ENCODE measurements at places on chromosomes 1 and 21. TPM values are rescaled to one million over a fixed set of nuclear protein-coding genes. Genes with fewer than 3 reads are reported as not detected.

FHAD1 gene
- 0.49 TPM for total RNA-seq

GCSAML gene
- total RNA-seq, result 3.1 TPM

DNA sequence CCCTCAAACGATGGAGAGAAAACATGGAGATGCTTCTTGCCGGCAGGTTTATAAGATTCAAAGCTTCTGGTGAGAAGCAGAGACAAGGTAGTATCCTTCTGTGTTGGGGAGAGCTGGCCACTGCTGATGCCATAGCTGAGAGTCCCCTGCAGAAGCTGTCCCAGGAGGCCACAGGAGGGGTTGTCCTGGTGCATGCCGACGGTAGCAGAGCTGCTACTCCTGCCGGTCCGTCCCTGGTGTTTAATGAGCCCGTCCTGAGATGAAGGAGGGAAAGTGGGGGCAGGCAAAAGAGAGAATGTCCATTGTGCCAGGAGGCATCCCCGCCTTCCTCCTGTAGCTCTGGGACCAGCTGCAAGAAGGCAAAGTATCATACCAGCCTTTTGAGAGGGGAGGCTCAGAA is 10.4 kb upstream of the C2CD2 start:
- H3K36me3 ChIP-seq, result no peaks in the 10 kb centered on the region
- no peak overlapping the region for H3K27ac ChIP-seq

DNA sequence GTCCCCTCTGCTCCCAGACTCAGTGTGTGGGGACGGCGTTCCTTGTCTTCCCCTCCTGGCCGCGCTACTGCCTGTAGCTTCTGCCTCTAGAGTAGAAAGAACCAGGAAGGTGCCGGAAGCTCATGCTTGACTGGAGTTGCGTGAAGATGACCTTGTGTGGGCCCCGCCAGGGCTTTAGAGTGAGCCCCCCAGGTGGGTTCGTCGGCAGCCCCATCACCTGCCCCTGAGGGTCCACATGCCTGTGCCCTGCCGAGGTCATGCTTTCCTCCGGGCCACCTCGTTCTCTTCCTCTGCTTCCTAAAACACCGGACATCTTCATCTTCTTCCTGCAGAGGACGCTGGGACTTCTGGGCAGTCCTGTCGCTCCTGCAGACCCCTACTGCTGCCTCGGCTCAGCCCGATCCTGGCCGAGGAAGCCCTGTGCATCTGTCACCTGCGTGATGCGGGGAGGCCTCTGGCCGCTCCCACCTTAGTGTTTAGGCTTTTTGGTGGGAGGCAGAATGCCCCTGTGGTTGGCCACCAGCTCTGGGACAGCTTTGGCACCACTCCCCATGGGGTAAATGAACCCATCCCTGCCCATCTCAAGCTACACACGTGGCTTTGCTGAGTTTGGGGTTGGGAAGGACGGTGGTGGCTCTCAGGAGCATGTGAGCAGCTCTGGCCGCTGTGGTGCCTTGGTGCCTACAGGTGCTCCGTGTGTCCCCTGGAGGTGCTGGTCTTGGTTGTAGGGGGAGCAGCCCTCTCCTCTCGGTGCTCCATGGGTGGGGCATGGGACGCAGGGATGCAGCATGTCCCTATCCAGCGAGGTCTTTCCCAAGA is 12.3 kb downstream of the OBSCN start:
- no peak overlapping the region for H3K27ac ChIP-seq
- DNase-seq, result no peak
- peaks cover 33% of the 10 kb centered on the region for H3K36me3 ChIP-seq
- H3K4me1 ChIP-seq, result no peaks in the 10 kb centered on the region
- H3K4me3 ChIP-seq, result no peak overlapping the region
- no peaks in the 10 kb centered on the region for H3K27me3 ChIP-seq

DNA sequence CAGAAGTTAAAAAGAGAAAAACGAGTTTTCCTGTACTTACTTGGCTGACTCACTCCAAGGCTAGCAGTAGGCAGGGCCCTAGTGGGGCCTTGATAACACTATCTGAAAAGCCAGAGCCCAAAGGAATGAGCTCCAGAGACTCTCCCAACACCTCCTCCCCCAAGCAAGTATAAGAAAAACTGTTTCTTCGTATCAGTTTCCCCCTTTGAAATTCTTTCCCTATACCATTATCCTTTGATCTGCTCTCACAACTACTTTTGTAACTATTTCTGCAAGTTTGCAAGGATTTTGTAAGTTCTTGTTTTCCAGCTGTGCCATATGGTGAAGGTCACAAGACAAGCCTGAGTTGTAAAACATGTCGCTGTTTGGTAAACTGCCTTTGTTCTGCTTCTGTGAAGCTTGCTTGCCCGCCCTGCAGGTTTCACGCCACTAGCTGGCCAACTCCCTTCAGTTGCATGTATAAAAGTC is 36.5 kb upstream of the KCNJ15 start:
- peaks cover 3% of the 10 kb centered on the region for H3K4me1 ChIP-seq
- H3K4me3 ChIP-seq, result no peak overlapping the region
- peaks cover 6% of the 10 kb centered on the region for H3K36me3 ChIP-seq
- H3K27me3 ChIP-seq, result peaks cover 3% of the 10 kb centered on the region
- no peak for DNase-seq
- no peak overlapping the region for H3K27ac ChIP-seq

DNA sequence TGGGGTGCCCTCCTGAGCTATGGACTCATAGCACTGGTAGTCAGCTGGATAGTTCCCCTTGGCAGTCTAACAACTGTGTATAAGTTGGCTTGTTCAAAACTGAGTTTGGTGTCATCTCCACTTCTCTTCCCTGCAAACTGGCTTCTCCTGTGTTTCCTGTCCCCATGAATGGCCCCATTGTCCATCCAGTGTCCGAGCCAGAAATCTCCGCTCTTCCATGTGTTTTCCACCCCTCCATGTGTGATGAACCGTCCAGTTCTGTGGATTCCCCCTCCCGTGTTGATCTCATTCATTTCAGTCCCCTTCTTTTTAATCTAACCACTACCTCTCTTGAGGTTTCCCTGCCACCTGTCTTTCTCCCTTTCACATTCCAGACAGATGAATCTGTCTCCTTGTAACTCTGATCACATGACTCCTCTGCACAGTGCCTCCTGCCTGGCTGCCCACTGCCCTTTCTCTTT is 195.7 kb downstream of the ROR1 start:
- DNase-seq, result no peak
- peaks cover 4% of the 10 kb centered on the region for H3K4me1 ChIP-seq
- no peaks in the 10 kb centered on the region for H3K36me3 ChIP-seq
- peaks cover 26% of the 10 kb centered on the region for H3K27me3 ChIP-seq
- H3K4me3 ChIP-seq, result no peak overlapping the region
- no peak overlapping the region for H3K27ac ChIP-seq

PPIAL4G gene
- total RNA-seq, result not detected

DNA sequence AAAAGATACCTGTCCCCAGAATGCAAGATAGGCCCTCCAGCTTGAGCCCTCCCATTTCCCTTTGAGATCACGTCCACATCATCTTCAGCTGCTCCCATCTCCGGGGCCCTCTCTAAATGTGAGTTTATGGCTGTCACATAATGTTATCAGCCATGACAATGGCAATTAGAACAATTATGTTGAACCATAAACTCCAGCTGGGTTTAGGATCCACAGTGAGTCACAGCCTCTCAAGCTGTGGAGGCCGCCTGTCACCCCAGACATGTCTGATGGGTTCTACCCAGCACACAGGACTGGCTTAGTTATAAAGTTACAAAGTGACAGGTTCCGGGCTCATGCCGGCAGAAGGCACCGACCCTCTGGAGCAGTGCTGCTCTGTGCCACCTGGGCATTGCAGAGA is 597.3 kb downstream of the PTPRU start:
- no peak overlapping the region for H3K4me3 ChIP-seq
- H3K27ac ChIP-seq, result no peak overlapping the region
- H3K27me3 ChIP-seq, result peaks cover 7% of the 10 kb centered on the region
- no peak for DNase-seq

DNA sequence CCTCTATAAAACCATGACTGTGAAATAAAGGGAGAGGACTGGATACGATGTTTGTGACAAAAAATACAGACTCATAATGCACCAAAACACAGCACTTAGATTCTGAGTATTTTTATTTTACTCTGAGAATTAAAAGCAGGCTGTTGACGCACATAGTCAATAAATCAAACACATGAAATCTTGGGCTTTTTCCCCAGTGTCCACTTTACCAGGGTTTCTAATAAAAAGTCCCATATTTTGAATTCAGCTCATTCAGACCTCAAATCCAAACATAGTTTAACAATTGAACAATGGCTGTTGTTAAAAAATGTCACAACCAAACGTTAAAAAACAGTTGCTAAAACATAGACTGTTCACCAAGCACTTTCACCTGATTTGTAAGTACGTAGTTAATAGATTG is 553.4 kb downstream of the LTN1 start:
- no peaks in the 10 kb centered on the region for H3K27me3 ChIP-seq
- no peak overlapping the region for H3K4me3 ChIP-seq
- H3K27ac ChIP-seq, result no peak overlapping the region
- no peaks in the 10 kb centered on the region for H3K4me1 ChIP-seq
- no peaks in the 10 kb centered on the region for H3K36me3 ChIP-seq

ATAD3C gene
- 1.3 TPM for total RNA-seq

GRCh38 chr1:17789926-17790325 is 34.8 kb downstream of the ACTL8 start:
- H3K36me3 ChIP-seq, result no peaks in the 10 kb centered on the region
- no peak for DNase-seq
- H3K27me3 ChIP-seq, result peaks cover 22% of the 10 kb centered on the region
- H3K27ac ChIP-seq, result no peak overlapping the region
- H3K4me1 ChIP-seq, result no peaks in the 10 kb centered on the region
- no peak overlapping the region for H3K4me3 ChIP-seq

DNA sequence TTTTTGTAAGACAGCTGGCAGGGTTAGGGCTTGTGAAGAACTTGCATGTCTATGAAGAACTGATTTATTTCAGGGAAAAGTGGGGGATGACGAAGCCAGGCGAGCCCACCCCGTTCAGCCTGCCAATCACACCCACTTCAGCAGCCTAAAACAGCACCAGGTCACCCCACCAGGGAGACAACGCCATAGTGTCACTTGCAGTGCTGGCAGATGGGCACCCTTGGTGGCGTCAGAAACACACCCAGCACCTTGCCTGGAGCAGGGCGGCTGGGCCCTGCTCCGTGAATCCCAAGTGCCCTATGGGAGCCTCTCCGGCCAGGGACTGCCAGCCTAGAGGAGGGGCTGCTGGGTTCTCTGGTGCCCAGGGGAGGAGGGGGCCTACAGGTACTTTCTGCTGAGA is 5.0 kb upstream of the NADK start:
- peaks cover 38% of the 10 kb centered on the region for H3K4me1 ChIP-seq
- H3K27ac ChIP-seq, result peak overlapping the region; percentile 84
- DNase-seq, result no peak

ILDR2 gene
- total RNA-seq, result 6.6 TPM

GRCh38 chr1:9291914-9292360 is 757 bp upstream of the SPSB1 start:
- peaks cover 5% of the 10 kb centered on the region for H3K27me3 ChIP-seq
- H3K4me3 ChIP-seq, result peak overlapping the region; percentile 16
- no peak for DNase-seq
- no peak overlapping the region for H3K27ac ChIP-seq

SLC5A3 gene
- 12.4 TPM for total RNA-seq

ZBTB7B gene
- 14.4 TPM for total RNA-seq

GRCh38 chr1:145858901-145859490 is at the start of gene PIAS3:
Gene PIAS3, minus strand, starts transcription at chr1:145859081. Its CDS starts 91 bp downstream, at chr1:145858990.
- peaks cover 11% of the 10 kb centered on the region for H3K4me1 ChIP-seq
- H3K36me3 ChIP-seq, result peaks cover 5% of the 10 kb centered on the region
- no peaks in the 10 kb centered on the region for H3K27me3 ChIP-seq
- peak within 1 kb of the TSS; percentile 90 for H3K4me3 ChIP-seq

DNA sequence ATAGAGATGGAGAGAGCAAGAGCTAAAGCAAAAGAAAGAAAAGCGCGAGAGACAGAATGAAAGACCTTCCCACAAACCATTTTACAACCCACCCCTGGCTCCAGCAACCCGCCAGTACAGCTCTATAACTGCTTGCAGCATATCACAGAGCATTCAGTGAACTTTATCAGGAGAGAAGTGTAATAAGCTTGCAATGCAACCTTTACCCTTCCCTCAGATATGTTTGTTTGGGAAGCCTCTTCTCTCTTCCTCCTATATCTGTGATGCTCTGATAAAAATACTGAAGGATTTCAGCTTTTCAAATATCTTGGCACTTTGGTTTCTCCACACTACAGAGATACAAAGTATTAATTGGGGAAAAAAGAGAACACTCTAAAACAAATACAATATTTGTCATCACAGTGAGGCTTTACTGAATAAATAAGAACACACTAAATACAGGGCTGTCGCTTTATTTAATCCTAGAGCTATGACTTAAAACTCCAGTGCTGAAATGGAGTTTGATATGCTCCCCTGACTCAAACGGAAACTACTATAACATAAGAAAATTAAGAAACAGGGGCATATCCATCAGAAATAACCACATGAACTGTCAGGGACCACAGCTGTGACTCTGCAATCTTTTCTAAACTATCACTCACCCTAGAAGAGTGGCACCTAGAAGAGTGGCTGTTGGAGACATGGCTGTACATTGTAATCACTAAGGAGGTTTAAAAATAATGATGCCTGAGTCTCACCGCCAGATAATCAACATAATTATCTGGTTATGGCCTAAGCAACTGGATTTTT is 6.7 kb downstream of the CRP start:
- H3K36me3 ChIP-seq, result no peaks in the 10 kb centered on the region
- no peak overlapping the region for H3K4me3 ChIP-seq
- no peak for DNase-seq
- H3K4me1 ChIP-seq, result no peaks in the 10 kb centered on the region

APOBEC4 gene
- total RNA-seq, result not detected

- no peaks in the 10 kb centered on the region for H3K27me3 ChIP-seq
- H3K4me3 ChIP-seq, result no peak overlapping the region
- no peak overlapping the region for H3K27ac ChIP-seq
- H3K4me1 ChIP-seq, result peaks cover 15% of the 10 kb centered on the region
- H3K36me3 ChIP-seq, result peaks cover 4% of the 10 kb centered on the region
Observed at GRCh38 chr1:183871142-183871541, 66.2 kb downstream of the RGL1 start.

- H3K4me1 ChIP-seq, result no peaks in the 10 kb centered on the region
- H3K36me3 ChIP-seq, result no peaks in the 10 kb centered on the region
- no peak overlapping the region for H3K4me3 ChIP-seq
- no peak for DNase-seq
Observed at GRCh38 chr1:29961293-29962059, 725.2 kb downstream of the PTPRU start.
